ENCODE measurements at places on chromosomes 6 and 20.
A peak's percentile ranks its signal among the peaks of the same experiment; 100 is the strongest.

- DNase-seq, result no peak
These were observed 174.9 kb downstream of the SMOC2 start for GRCh38 chr6:168615837-168616236.

GRCh38 chr6:122747573-122747972, 31.9 kb upstream of the FABP7 start:
- no peak for DNase-seq

DNA sequence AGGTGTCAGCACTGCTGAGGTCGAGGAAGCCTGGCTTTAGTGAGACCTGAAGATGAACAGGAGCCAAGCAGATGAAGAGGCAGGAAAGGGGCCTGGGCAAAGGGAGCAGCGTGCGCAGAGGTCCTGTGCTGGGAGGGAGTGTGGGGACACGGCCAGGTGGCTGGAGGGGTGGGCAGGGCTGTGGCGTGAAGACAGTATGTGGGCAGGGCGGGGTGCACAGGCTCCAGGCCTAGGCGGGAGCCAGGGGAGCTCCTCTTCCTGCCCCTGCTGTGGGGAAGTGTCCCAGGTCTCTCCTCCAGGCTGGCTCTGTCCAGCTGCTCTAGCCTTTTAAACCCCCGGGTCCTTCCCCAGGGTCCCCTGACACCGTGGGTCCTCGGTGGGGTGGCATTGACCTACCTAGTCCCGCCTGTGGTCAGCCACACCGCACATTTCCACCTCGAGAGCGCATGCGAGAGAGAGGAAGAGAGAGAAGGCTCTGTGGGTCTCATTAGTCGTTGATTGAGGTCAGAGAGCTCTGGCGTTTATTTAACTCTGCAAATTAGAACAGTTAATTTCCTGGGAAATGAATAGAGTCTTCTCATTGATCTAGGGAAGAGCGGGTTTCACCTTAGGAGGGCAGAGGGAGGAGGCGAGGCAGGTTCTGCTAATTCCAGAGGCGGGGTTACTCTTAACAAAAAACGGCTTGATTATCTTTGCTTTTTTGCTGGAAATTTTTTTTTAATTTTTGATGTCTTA, 68.8 kb downstream of the CDH4 start:
- DNase-seq, result no peak

GRCh38 chr20:56875052-56875659, 246.1 kb downstream of the TFAP2C start:
- DNase-seq, result no peak

DNA sequence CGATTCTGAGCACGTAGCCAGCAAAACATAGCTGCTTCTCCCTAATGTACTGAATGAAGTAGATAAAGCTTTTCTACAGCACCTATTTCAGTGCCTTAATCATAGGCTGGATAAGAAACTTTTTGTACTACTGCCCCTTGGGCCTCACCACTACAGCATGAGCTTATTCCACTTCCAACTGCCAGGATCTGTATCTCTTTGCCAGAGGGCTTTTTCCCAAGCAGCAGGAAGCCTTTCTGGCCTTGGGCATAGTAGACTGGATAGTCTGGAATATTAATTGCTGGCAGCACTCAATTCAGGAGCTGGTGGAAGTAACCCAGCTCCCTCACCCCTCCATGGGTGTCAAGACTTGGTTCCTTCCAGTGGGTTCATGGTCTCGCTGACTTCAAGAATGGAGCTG, 43.6 kb downstream of the ANKEF1 start:
- DNase-seq, result no peak

DNA sequence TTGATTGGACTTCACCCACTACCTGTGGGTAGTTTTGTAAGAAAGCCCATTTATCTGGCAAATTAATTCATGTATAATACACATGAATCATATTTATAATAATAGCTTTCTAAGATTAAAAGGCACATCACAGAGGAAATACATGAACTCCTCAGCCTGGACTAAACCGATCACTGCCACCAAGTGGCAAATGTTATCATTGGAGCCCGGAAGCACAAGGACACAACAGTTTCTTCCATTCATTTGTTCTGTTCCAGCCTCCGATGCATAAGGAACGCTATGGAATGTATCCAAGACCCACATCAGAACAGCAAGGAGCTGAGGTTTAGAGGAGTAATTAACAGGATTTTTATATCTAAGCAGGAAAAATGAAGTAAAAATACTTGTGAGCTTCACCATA, 13.9 kb upstream of the IPCEF1 start:
- DNase-seq, result peak; percentile 14

DNA sequence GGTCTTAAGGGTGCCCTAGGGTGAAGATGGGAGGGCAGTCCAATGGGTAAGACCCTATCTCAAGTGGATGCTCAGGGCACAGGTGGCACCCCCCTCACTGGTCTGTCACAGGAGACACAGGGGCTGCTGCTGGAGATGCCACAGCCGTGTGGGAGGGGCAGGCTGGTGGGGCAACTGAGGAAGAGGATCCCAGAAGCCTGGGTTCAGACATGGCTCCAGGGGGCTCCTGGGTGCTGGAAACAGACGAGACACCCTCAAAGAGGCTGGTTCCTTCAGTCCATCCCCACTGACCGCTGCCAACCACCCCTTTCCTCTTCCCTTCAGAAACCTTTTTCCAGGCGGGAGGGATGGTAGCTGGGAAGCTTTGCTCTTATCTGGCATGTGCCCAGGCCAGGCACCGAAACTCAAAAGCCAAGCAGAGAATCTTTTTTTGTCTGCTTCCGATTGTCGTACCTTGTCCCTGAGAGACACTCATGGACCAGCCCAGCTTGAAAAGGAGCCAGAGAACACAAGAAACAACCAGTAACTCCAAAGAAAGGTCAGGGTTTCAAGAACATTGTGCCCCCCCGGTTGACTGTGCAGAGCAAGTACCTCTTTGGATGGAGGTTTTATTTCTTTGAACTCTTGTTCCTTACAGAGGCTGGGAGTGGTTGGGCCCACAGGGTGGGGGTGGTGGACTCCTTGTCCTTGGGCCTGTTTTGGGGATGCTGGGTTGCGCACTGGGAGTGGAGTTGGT, 28.5 kb upstream of the EMILIN3 start:
- no peak for DNase-seq

GRCh38 chr20:38043512-38044300, 10.2 kb downstream of the RPRD1B start:
- DNase-seq, result peak; percentile 30

DNA sequence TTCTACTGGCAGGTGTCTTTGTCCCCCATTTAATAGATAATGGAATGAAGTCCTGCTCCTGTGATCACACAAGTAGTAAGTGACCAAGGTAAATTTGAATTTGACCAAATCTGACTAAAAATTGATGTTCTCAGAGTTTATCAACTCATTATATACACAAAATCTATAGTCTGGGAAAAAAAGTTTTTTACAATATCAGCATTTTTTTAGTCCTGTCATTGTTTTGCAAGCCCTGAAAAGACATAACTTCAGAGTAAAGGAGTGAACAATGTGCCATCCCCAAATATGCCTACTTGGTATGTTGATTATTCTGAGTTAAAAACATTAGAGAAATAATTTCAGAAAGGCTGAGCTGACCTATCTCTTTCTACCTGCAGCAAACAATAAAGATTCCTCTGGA, 114.2 kb downstream of the C6orf58 start:
- DNase-seq, result no peak

DNA sequence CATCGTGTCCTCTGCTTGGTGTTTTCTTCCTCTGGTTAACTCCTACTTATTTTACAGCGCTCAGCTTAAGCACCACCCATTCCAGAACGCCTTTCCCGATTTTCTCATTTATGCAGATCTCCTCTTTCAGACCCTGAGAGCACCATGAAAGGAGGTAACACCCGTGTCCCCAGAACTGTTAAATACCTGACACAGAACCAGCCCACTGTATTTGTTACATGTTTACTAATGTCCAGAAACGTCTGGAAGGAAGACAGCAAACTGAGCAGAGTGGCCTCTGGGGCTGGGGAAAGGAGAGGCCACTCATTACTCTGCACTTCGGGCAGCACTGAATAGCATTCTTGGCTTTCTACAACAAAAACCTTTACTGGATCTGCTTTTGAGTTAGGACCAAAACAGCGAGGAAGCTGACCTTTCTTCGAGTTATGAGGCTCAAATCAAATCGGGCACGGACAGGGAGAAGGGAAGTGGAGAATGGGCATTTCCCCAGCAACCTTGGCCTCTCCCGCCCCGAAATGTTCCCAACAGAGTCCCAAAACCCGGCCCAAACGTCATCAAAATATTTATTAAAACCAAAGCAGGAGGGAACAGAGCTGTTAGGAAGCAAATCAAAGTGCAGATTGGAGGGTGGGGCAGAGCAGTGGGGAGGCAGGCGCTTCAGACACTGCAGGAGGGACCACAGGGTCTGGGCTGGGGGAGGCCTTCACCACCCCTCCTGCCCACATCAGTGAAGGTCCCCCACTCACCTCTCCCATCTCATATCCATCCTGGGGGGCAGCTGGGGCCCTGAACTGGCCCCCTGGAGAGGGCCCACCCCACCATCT, 1.1 kb upstream of the NECAB3 start:
- no peak for DNase-seq

- no peak for DNase-seq
These were observed 299.3 kb upstream of the ECI2 start for GRCh38 chr6:4434655-4435054.

- DNase-seq, result peak; percentile 48
These were observed 58.5 kb upstream of the PRSS16 start for GRCh38 chr6:27188885-27189418.

Data from stimulated activated CD4-positive, alpha-beta T cell treated with anti-CD3 and anti-CD28 coated beads, Interleukin-2, amount 100 ng/mL, for 24 hours (primary cell).